ENCODE measurements at places on chromosomes 13 and 19. TPM values are rescaled to one million over a fixed set of nuclear protein-coding genes. Genes with fewer than 3 reads are reported as not detected.

- no peak for DNase-seq
Measured at GRCh38 chr19:35959040-35959967, 23.1 kb downstream of the LRFN3 start.

GRCh38 chr19:39052243-39052746 lies 19.9 kb upstream of the FBXO27 start:
- DNase-seq: peak; percentile 94

DNA sequence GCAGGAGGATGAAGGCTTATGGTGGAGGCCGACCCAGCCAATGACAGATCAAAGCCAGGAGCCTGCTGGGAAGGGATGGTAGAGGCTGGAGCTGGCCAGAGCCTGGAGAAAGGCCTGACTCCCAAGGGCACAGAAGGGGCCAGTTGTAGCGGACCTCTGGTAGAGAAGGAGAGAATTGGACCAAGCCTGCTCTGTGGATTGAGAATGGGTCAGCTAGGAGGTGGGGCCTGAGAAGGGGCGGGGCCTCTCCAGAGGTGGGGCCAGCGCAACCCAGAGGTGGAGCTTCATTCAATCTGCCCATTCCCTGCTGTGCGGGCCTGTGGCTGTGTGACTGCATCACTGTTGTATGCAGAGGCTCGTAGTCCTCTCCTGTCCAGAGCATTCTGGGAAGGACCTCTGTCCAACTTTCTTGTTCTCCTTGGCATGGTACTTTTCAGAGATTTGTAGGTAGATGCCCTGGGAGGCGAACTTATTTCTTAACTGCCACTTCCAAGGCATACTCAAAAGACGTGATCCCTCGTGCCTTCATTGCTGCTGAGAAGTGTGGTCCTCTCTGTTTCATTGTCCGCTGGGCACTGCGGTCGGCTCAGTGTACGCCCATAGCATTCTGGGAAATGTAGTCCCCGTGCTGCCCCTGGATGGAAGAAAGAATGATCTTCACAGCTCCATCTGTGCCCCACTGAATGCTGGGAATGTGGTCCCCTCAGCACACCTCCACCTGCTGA lies 6.7 kb downstream of the GRIN2D start:
- no peak for DNase-seq

- no peak for DNase-seq
Measured at GRCh38 chr19:15291548-15292021, 40.8 kb downstream of the BRD4 start.

DNA sequence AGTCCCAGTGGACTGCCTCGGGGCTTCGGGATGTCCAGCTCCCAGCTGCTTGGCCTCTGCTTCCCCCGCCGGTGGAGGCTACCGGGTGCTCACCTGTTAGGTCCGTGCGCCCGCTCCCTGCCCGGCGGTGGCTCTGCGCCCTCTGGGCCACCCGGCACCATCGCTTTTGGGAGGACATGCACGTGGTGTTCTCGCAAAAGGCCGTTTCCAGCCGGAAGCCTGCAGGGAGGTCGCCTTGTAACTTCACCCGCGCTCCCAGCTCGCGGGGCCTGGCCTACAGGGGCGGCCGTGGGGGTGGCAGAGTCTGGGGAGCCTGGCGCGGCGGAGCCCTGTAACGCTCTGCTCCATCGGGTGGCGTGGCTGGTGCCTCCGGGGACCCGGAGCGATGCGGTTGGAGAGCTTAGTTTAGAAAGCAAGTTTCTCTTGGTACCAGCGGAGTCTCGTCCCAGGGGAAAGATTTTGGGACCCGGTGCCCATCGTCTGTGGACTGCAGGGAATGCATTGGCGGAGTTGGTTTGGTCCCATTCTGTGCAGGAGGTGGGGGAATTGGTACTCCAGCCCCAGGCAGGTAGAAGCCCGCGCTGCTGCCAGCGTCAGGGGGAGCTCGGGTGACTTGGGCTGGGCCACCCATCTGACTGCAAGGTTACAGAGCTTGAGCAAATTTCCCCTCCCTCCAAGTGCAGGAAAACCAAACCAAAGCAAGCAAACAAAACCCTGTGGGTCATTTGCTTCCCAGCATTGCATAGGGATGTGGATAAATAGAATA lies 673 bp downstream of the SPATA13 start:
- DNase-seq: peak; percentile 44

DNA sequence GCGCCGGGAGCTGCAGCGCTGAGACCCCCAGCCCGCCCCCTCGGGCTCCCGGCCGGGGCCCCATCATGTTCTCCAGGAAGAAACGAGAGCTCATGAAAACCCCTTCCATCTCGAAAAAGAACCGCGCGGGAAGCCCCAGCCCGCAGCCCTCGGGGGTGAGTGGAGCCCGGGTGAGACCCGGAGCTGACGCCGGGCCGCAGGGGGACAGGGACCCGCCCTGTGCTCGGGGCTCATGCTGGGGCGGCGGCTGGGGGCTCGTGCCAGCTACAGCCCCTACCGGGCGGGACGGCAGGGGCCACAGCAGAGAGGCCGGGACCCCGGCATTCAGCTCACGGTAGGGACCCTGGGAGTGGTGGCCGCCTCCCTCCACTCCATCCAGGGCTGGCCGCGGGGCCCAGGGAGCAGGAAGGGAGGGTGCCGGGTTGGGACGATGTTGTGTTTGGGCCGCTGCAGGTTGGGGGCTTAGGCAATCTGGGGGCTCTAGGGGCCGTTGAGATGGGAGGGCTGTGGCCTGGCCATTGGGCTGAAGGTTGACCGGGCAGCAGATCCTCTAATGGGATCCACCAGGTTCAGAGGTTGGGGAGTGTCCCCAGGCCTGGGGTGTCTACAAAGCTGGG lies 482 bp downstream of the ARHGAP45 start:
- no peak for DNase-seq

- no peak for DNase-seq
Measured at GRCh38 chr19:49632576-49632975, 7.4 kb downstream of the RRAS start.

DNA sequence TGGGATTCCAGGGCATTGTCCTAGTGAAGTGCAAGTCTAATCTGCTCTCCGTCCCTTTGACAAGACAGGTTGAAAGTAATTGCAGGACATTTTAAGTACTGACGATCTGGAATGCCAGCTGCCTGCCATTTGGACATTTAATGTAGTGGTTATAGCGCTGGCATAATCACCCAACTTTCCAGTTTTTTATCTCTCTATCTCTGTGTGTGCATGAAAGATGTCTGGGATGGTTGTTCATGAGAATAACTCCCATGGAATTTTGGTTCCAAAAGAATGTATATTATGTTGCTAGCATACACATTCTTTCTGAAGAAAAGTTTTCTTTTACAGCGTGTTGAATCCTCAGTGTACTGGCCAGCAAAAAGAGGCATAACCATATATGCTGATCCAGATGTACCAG lies 53.6 kb downstream of the TDRD12 start:
- no peak for DNase-seq

DNA sequence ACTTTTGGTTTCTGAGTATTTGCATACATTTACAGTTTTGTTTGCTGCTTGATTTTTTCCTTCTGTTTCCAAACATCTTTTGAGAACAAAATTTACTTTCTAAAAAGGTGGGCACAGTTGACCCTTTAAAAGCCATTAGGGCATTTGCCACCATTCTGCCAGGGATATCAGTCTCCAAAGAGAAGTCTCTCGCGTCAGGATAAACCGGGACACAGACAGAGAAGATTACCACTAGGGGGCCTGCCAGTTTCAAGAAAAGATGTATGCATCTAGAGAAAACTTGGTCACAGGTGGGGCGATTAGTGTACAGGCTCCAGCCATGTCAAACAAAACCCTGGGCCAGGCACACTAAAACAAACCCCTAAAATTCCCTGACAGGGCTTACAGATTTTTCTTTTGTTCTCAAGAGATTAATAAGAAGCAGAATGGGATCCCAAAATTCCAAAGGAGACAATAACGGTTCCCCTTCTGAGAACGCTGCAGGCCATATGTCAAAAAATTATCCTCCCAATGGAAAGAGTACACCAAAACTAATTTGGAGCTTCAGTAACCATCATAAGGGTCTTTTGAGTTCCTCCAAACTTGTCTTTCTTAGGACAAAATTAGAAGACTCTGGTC lies 10.7 kb upstream of the PABPC3 start:
- DNase-seq: no peak

- DNase-seq: no peak
Measured at GRCh38 chr13:23575632-23576031, 5.4 kb downstream of the TNFRSF19 start.

GRCh38 chr19:17311455-17312188 lies 2.3 kb downstream of the DDA1 start:
- no peak for DNase-seq

- DNase-seq: no peak
Measured at GRCh38 chr19:55621673-55622231, 2.6 kb downstream of the ZNF784 start.

GRCh38 chr19:29378126-29378525 lies 147.7 kb upstream of the VSTM2B start:
- no peak for DNase-seq

GRCh38 chr13:105463011-105463501 lies 1072.4 kb downstream of the EFNB2 start:
- no peak for DNase-seq

DNA sequence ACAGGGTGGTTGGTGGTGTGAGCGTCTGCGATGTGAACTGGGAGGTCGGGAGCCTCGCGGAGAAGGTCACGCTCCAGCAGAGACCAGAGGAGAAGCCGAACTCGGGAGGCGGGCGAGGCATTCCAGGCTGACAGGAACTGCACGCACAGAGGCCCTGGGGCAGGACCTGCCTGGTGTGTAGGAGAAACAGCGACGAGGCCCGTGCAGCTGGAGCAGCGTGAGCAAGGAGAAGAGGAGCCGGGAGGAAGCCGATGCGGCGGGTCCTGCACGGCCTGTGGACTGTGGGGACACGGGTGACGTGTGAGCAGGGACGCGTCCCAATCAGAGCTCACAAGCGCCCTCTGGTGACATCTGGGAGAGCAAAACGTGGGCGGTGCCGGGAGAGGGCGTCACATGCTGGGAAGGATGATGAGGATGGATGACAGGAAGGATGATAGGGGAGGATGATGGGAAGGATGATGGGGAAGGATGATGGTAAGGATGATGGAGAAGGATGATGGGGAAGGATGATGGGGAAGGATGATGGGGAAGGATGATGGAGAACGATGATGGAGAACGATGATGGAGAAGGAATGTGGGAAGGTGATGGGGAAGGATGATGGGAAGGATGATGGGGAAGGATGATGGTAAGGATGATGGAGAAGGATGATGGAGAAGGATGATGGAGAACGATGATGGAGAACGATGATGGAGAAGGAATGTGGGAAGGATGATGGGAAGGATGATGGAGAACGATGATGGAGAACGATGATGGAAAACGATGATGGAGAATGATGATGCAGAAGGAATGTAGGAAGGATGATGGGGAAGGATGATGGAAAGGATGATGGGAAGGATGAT lies 16.1 kb upstream of the MADCAM1 start:
- peak; percentile 86 for DNase-seq

DNA sequence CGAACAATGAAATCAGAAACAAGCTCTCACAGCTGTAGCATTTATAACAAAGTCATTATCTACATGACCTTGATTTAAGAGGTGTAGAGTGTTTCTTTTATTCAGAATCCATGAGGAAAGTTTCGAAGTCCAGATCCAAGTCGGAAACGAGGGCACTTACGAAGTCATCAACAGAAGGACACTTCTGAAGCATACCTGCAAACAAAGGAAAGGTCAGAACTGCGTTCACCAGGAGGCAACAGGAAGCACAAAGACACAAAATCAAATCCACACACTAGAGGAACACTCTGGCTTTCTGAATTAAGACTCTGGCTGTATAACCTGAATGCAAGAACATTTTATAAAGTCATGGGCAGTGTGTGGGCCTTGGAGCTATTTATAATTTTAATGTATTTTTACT lies 158.9 kb downstream of the MIPEP start:
- DNase-seq: no peak

- no peak for DNase-seq
Measured at GRCh38 chr19:48354332-48354992, 9.3 kb downstream of the TMEM143 start.

DNA sequence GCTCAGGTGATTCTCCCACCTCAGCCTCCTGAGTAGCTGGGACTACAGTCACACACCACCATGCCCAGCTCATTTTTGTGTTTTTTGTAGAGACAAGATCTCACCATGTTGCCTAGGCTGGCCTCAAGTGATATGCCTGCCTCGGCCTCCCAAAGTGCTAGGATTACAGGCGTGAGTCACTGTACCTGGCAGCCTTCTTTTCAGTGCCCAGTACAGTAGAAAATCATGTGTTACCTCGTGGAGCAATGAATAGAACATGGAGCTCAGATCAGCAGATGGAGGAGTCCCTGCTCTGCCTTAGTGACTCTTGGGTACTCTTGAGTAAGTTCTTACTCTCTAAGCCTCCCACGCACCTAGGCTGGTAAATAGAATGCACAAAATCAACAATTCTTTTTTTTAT lies 44.7 kb downstream of the THSD1 start:
- no peak for DNase-seq

- peak; percentile 97 for DNase-seq
Measured at GRCh38 chr13:52011632-52012511, at the start of gene ALG11. ALG11 (plus strand) TSS chr13:52012398; CDS start chr13:52012419, 21 bp downstream.

GRCh38 chr19:10566658-10567410 lies 1.0 kb upstream of the KRI1 start:
- no peak for DNase-seq

DNA sequence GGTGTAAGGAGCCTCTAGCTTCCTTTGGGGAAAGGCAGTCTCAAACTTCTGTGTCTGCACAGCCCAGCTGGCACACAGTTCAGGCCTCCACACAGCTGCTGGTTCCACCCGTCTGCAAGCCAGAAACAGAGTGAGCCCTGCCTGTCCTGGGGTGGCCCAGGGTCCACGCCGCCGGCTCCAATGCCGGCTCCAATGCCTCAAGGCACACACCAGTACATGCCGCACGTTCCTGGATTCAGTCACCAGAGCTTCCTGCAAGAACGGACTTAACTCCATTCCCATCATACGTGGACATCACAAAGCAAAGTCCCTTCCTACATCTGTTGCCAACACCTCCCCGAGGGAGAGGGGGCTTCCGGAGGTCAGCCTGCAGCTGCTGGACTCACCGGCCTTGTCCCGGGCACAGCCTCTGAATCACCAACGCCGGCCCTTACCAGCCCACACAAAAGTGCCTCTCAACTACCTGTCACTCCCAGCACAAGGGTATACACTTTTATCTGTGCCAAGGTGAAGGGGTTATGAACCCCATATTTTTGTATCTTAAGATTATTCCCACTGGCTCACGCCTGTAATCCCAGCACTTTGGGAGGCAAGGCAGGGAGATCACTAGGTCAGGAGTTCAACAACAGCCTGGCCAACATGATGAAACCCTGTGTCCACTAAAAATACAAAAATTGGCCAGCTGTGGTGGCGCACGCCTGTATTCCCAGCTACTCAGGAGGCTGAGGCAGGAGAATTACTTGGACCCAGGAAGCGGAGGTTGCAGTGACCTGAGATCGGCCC lies 8.5 kb downstream of the SH3GL1 start:
- DNase-seq: no peak

TMEM221 gene
- 1.6 TPM for polyA plus RNA-seq

NLRP4 gene
- not detected for polyA plus RNA-seq

PRODH2 gene
- not detected for polyA plus RNA-seq

C13orf42 gene
- 0.19 TPM for polyA plus RNA-seq

CEACAM4 gene
- polyA plus RNA-seq: 0.28 TPM

OR10H1 gene
- polyA plus RNA-seq: not detected

FNDC3A gene
- 74.9 TPM for polyA plus RNA-seq

ZNF283 gene
- polyA plus RNA-seq: 22.8 TPM

ZNF808 gene
- polyA plus RNA-seq: 21.6 TPM

ZNF549 gene
- polyA plus RNA-seq: 19.9 TPM

TUBB4A gene
- polyA plus RNA-seq: 3.6 TPM

ZNF701 gene
- polyA plus RNA-seq: 22.3 TPM

ZNF229 gene
- polyA plus RNA-seq: 12.9 TPM

Measured in left lung (tissue), 14 donors.